ENCODE measurements at places on chromosomes 11 and 22. TPM values are rescaled to one million over a fixed set of nuclear protein-coding genes. Genes with fewer than 3 reads are reported as not detected.

The CPT1A gene
- 80.5 TPM for total RNA-seq

The ACRV1 gene
- total RNA-seq: not detected

The PARVA gene
- total RNA-seq: 36.1 TPM

The BARX2 gene
- total RNA-seq: not detected

The ZBTB44 gene
- total RNA-seq: 17.7 TPM

The PLEKHA7 gene
- total RNA-seq: 0.31 TPM
